ENCODE measurements at places on chromosomes 5 and 9.

DNA sequence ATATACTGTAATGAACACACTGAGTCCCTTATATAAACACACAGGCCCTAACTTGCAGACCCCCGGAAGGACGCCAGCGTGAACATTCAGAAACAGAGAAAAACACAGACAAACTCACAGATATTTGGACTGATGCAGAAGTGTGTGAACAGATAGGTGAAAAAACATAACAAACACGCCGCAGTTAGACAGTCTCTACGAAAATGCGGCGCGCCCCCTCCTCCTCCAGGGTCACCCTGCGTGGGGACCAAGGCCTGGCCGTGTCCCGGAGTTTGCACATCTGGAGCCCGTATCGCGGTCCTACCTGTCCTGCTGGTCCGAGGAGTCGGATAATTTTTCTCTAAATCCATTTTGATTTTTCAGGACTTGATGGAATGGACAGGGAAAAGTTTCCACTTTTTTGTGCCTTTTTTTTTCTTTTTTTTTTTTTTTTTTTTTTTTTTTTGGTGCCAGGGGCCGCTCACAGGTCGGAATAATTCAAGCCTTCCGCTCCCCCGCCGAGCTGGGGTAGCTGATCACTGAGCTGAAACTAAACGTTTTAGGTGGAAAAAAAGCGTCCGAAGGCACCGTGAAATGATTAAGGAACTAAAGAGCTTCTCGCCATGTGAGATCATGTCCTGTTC lies at the start of gene PAX5:
Gene PAX5, minus strand, starts transcription at position 587 of the 623 bp plus-strand sequence. Its CDS starts 237 bp downstream, at position 350.
- no peak for DNase-seq

GRCh38 chr5:163614787-163615186 lies 109.4 kb downstream of the MAT2B start:
- DNase-seq, result no peak

DNA sequence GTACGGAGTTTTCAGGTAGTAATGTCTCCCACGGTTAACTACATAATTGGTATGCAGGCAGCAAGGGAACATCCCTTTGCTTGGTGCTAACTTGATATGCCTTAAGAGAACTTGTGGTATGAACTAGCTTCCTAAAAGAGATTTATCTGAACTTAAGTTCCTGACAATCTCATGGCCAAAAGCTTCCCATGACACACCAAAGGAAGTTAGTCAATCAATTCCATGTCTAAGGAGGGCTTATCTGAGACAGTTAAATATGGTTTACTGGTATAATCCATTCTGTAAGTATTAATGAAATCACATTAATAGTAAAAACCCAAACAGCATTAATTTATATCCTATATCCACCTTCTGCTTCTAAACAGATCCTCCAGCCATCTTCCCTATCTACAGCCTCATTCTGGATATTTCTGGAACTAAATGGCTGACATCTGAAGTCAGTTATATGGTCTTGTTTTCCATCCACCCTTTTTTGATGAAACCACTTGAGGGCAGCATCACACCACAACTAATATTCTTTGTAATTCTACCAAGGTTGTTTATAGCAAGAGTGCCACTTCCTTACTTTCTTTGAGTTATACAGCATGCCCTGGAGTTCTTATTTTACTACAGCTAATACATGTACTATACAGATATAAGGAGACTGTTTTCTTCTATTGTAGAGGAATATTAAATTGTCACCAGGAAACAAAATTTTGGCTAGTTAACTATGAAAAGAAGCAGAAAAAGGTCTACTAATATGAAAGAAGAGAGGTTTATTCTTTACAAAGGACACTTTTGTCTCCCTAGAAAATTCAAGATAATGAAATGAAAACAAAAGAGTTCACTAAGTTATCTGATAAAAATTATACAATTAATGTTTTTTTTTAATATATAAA lies 34.7 kb downstream of the SHOC1 start:
- DNase-seq, result peak; percentile 32

GRCh38 chr9:90568667-90569066 lies 74.0 kb downstream of the DIRAS2 start:
- DNase-seq, result no peak

GRCh38 chr5:135173662-135174290 lies 139.7 kb upstream of the PITX1 start:
- DNase-seq, result no peak

DNA sequence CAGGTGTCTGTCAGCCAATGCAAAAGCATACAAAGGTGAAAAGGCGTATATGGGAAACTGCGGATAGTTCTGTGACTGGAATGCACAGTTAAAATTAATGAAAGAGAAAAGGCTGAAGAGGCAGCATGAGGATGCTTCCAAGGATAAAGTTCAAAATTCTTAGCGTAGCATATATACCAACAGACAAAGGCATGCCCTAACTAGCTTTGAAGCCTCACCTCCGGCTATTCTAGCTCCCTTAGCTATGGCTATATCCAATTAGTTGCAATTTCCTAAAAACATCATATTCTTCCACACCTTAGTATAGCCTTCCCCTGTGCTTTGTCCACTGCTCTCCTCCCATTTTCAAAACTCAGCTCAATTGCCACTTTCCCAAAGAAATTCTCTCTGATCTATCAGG lies 1.4 kb upstream of the DNAJA1 start:
- DNase-seq, result no peak

- no peak for DNase-seq
These were observed 92.6 kb downstream of the CWC27 start for GRCh38 chr5:64861281-64861680.

GRCh38 chr9:136226680-136227407 lies 18.8 kb downstream of the QSOX2 start:
- DNase-seq, result no peak

DNA sequence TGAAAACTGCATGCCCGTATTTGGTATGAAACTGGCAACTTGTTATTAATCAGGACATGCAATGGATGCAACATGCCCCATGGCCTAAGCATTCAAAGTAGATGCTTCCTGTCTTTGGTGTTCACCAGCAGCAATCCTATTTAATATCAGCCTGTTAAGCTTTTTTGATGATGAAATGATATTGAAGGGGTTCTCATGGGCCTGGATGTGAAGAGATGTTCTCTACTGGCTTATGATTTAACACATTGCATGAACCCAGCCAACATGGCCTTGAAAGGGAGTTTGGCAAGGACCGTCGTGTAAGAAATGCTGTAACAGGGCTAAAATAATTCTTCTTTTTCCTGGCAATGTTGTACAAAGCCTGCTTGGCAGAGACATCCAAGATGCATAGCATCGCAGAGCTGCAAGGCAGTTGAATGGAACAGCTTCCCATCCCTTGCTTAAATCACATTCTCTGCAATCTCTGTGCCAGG lies 111.2 kb downstream of the SMARCA2 start:
- no peak for DNase-seq

GRCh38 chr5:176625966-176626875 lies 4.1 kb downstream of the SNCB start:
- no peak for DNase-seq

DNA sequence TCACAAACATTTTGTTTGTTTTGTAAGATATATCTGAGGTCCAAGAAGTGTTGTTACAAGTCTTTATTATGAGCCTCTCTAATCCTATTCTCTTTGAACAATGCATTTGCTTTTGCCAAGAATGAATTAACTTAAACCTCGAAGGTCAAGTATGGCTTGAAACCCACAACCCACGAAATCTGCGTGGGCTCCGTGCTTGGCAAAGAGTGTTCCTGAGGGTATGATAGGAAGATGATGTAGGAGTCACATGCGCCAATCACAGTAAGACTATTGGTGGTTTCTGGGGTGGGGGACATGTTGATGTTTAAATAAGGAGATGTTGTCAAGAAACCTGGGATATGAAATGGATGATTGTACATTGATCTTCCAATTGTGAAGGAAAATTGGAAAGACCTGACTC lies 330.8 kb upstream of the RFX3 start:
- DNase-seq, result no peak

DNA sequence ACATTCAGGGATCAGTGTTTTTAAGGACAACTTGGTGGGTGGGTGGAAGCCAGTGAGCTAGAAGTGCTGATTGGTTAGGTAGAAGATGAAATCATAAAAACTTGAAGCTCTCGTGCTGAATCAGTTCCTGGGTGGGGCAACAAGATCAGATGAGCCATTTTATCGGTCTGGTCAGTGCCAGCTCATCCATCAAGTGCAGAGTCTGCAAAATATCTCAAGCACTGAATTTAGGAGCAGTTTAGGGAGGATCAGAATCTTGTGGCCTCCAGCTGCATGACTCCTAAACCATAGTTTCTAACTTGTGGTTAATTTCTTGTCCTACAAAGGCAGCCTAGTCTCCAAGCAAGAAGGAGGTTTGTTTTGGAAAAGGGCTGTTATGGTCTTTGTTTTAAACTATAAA lies 166.4 kb downstream of the FAM170A start:
- DNase-seq, result no peak

- no peak for DNase-seq
These were observed 162.1 kb downstream of the TRPM3 start for GRCh38 chr9:70959366-70959765.

- DNase-seq, result no peak
These were observed 286.3 kb downstream of the NNT start for GRCh38 chr5:43889233-43889632.

GRCh38 chr9:13213337-13213736 lies 66.2 kb downstream of the MPDZ start:
- no peak for DNase-seq

DNA sequence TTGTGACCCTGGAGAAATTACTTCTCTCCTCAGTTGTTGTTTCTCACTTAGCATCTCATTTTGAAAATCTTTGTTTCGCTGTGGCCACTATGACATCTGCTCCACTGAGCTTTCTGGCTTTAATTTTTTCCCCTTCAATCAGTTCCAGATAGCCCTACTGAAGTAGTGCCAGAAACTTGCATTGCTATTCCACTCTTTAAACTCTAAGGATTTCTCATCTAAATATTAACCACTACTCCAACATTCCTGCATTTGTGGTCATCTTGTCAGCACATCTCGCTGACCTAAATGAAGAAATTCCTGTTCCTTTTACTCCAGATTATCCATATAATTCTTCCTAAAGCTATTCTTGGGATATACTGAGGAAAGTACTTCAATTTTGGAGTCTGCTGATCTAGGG lies 15.3 kb upstream of the NOL6 start:
- no peak for DNase-seq

GRCh38 chr5:176446884-176447590 lies 1.1 kb upstream of the FAF2 start:
- DNase-seq, result peak; percentile 8

- DNase-seq, result no peak
These were observed 92.2 kb downstream of the DOCK8 start for GRCh38 chr9:306907-307306.

GRCh38 chr5:33524476-33524875 lies 83.7 kb downstream of the TARS1 start:
- no peak for DNase-seq

- no peak for DNase-seq
These were observed 2.3 kb downstream of the LCNL1 start for GRCh38 chr9:136985027-136985602.
